ENCODE measurements at places on chromosomes 2 and 18.

DNA sequence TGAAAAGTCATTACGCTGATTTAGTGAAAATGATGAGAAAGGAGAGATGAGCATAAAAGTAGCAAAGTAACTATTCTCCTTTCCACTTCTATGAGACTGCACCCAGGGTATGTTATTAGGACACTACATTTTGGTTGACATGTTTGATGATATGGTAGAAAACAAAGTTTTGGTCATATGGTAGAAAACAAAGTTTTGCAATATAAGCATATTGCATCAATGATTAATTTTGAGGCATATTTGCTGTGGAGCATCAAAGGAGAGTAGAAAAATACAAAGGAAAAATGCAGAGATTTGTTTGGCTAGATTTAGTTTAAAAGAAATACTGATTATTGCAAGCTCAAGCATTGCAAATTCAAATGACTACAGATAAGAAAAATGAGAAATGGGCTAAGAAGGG, 182.1 kb downstream of the KCNH7 start:
- DNase-seq, result no peak

GRCh38 chr2:65722028-65722778, 289.8 kb upstream of the SPRED2 start:
- no peak for DNase-seq

DNA sequence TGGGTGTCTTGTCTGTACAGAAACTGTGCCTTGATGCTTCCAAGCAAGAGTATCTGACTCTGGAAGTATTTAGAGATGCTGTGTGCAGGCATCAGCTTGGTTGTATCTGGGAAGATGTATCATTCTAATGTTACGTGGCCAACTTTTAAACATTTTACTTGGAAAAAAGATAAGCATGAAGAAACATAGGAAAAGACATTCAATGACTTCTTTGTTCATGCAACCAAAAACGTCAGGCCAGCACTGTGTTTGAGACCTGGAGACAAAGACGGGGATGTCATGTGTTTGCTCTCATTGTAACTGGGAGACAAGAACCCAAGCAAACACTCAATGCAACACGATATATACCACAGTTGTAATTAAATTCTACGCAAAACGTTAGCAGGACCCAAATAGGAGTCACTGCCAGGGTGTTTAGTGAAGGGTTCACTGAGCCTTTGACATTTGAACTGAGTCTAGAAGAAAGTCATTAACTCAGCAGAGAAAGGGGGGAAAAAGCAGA, 8.9 kb upstream of the SESTD1 start:
- DNase-seq, result no peak

DNA sequence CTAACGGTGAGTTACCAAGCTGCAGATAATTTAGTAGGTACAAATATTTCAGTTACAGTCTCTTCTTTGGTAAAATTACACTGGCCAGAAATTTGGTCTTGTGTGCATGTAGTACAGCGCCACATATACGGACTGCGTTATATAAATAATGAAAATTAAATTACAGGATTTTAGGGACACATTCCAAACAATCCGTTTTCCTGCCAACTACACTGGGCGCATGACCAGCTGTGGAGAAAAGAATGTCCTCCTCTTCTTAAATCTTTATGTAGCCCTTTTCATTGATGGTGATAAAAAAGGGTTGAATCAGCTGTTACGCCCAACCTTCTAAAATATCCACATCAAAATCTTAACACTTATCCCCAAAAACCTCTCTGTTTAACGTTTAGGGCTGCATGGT, 37.5 kb downstream of the TCF4 start:
- no peak for DNase-seq

- DNase-seq, result no peak
Measured at GRCh38 chr2:149814049-149814448, 226.5 kb upstream of the MMADHC start.

DNA sequence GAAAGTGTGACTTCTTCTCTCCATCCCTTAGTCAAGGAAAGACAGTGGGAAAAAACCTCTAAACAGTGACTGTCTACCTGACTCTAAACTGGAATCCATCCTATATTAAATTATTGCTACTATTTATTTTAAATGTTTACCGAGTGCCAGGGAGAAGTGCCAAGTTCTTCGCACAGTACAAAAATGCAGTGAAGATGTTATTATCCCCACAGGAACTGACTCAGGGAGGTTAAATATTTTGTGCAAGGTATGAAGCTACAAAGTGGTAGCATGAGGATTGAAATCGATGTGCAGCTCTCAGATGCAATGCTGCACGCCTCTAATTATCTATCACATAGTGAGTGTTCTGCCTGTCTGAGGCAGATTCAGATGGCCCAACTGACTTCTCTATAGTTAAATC, 91.1 kb downstream of the MEP1B start:
- no peak for DNase-seq

Data from MV-4-11 (cell line).